ENCODE measurements at places on chromosomes 3 and 15.

- DNase-seq, result peak; percentile 60
Observed at GRCh38 chr3:13528217-13528867, 20.6 kb upstream of the FBLN2 start.

GRCh38 chr3:64445109-64445943 lies 220.1 kb upstream of the PRICKLE2 start:
- peak; percentile 64 for DNase-seq

DNA sequence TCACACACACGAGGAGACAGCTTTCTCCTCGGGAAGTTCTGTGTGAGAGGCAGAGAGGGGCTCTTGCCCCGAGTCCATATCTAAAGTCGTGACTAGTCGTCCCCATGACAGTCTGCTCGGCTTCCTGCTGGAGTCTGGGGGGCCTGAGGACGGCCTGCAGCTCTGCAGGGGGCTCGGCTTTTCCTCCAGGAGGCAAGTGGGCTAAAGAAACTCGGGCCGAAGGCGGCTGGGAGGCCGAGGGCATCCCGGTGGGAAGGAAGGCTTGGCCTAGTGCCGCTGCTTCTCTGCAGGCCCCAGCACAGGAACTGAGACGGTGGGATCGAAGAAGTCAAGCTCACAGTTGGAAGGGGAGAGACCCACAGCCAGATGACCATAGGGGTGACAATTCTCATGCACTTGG lies 25.4 kb upstream of the PIGZ start:
- no peak for DNase-seq

- no peak for DNase-seq
Observed at GRCh38 chr3:49236226-49236625, 40.8 kb downstream of the C3orf62 start.

DNA sequence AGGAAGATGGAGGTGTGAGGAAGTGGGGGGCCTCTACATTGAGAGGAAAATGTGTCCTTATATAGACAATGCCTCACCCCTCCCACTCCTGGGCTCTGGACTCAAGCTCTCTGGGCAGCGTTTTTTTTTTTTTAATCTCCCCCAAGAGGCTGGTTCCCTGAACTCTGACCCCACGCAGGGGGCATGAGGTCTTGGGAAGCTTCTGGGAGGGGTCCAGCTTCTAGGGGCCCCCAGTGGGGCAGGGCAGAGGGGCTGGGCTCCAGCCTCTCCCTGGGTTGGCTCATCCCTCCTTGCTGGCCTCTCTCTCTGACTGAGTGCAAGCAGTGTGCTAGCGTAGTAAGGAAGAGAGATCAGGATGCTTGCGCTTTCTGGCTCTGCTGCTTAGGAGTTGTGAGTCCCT lies 101.4 kb upstream of the HACD2 start:
- DNase-seq, result peak; percentile 67

GRCh38 chr15:37758412-37758811 lies 176.0 kb upstream of the TMCO5A start:
- DNase-seq, result no peak

DNA sequence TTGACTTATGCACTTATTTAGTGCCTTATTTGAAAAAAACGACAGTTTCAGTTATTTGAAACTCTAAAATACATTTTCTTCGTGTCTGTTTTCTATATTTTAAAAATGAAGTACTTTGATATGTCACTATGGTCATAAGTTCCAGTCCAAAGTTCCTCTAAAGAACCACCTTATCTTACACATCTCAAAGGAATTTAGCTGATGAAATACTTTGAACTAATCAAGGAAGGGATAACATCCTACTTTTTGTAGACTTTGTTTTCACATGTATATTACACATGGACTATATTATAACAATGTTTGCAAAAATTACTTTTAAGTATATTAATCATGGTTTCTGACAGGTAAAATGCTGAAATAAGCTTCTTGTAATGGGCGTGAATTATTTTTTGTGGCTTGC lies 265.8 kb upstream of the ZNF717 start:
- no peak for DNase-seq

DNA sequence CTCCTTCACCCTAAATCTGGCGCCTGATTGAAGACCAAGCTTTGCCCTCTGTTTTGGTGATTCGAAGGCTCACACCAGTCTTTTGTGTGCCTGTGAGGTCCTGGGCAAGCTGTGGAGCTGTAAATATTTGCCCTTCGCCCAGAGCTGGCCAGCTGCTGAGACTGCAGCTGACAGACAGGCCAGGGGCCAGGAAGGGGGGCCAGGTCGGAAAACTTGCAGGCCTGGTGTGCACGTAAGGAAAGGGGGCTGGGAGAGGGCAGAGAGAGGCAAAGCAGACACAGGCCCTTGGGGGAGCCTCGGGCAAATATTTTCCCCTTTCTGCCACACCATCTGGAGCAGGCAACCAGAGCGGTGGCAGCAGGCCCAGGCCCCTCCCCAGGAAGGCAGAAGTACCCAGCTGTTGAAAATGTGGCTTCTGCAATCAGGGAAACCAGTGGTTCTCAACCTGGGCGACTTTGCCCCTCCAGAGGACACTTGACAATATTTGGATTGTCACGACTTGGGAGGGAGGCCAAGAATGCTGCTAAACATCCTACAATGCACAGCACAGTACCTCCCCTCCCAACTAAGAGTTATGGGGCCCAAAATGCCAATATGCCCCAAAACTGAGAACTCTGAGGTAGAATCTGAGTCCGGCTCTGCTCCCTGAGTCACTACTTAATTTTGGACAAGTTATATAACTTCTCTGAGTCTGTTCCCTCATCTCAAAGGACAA lies 2.5 kb downstream of the PDZRN3 start:
- DNase-seq, result peak; percentile 86

- DNase-seq, result no peak
Observed at GRCh38 chr3:114128231-114128630, 50.6 kb downstream of the DRD3 start.

DNA sequence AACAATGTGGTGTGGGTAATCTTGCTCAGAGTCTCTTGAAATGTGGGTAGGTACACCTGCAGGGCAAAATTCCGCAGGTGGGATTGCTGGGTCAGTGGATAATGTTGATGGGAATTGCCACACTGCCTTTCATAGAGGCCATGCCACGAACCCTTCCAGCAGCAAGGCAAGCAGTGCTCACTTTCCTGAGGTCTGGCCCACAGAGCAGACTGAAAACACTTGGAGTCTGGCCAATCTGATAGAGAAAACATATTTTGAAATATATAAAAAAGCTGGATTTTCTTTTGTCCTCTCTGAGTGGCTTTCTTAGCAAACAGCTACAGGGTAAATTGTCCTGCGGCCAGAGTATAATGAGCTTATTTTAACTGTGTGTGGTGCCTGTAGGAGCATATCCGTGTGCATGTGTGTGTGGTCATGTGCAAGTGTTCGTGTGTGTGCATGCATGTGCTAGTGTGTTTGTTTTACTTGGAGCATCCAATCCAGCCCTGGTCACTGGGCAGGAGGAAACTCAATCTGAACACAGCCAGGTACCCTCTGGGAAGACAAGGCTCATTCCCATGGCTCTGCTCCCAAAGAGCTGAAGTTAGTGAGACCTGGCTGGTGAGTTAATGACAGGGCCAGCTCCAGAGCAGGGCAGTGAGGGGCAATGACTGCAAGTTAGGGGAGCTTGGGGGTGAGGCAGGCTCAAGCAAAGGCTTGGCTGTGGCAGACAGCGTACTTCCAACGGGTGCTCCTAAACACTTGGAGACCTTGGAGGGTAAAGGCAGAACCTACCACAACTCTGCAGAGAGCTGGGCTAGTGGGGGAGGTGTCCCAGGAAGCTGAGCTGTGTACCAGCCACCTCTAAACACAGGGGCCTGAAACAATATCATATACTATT lies 91.3 kb downstream of the PLXNA1 start:
- DNase-seq, result peak; percentile 80

DNA sequence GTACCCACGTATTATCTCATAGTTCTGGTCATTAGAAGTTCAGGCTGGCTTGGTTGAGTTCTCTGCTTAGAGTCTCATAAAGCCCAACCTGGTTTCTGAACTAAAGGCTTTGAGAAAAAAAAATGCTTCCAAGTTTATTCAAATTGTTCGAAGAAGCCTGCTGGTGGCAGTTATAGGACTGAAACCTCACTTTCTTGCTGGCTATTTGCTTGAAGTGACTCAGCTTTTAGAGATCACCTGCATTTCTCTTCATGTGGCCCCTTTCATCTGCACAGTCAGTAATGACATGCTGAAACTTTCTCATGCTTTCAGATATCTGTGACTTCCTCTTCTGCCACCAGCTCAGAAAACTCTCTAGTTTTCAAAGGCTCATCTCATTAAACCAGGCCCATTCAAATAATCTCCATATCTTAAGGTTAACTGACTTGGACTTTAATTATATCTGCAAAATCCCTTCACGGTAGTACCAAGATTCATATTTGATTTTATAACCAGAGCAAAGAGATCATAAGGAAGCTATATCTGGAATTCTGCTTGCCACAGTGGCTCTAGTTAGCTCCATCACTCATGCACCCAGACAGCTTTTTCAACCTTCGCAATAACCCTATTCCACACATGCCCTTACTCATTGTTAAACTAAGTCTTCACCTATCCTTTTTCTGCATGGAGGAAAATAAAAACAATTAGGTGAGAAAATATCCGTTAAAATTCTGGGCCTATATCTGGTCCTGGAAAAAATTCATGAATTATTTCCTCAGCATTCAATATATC lies 433.8 kb upstream of the CBLB start:
- no peak for DNase-seq

DNA sequence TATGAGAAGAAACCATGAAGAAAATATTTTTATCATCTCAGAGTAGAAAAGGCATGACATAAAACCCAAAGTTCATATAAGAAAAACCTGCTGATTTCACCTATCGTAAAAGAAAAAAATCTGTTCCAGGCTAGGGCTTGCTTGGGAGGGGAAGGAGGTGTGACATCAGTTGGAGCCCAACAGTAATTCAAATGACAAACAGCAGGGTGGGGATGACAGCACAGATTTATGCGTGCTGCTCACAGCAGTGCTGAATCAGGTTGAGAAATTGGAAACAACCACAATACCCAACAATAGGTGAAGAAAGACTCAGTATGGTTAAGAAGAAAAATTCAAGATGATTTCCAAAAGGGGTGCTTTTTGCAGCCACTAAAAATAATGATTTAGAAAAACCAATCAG lies 172.4 kb downstream of the PDE8A start:
- no peak for DNase-seq

GRCh38 chr3:57889807-57890206 lies 118.4 kb upstream of the FLNB start:
- DNase-seq, result peak; percentile 50

- no peak for DNase-seq
Observed at GRCh38 chr3:60036803-60037202, 987.0 kb upstream of the CFAP20DC start.

DNA sequence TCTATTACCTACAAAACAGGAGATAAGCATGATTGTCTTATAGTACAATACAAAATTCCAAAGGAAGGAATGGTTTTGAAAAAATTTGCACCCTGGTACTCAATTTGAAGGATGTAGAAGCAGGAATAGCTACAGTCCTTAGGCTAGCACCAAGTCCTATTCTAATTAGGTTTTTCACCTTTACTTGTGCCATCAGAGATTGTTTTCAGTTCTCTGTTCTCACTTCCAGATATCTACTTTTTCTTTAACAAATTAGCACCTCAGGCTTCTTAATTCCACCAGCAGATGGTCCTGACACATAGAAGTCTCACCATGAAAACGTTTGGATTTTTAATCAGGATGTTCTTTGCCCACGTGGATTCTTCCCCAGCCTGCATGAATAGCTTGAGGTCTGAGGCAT lies 43.8 kb downstream of the IL5RA start:
- DNase-seq, result no peak

DNA sequence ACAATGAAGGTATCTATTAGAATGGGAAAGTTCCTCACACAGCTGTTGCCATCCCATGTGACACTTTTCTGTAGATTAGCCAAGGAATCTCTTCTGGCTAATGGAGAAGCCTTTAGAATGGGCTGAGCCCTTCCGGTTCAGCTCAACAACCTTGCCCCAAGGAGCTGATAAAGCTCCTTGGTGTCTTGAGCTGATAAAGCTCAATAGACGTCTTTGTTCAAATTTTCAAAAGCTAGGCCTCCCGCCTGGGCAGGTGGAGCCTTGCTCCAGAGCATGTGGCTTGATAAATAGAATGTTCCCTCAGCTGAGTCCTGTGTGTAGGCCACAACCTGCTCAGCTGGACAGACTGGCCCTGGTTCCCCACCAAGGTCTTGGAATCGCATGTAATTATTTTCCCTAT lies 7.2 kb upstream of the BNIP2 start:
- no peak for DNase-seq

- DNase-seq, result no peak
Observed at GRCh38 chr3:152879790-152880174, 44.9 kb downstream of the P2RY1 start.

DNA sequence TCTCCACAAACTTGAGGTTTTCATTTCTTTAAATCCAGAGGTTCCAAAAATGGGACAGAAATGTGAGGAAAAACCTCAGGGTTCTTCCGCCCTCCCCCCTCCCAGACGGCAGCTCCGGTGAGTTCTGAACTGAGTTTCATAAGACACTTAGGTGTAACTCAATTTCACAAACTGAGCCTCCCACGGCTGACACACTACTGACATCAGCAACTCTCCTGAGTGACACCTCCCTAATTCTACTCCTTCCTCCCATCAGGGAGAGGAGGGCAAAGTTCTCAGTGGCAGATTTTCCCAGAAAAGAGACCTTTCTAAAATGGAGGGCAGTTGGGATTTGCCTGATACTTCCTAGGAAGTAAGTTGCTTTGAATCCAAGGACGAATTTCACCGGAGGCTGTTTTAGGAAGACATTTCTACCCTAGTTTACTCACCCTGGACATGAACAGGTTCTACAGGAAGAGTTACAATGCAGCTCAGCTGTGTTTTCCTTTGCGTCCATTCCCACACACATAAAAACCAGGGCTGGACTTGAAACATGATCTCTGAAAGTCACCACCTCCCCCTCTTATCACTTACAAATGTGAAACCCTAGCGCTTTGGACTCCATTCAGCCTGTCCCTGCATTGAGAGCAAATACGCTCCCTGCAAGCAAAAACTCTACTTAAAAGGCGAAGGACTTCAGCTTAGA lies 78.1 kb upstream of the LMOD3 start:
- DNase-seq, result peak; percentile 67

DNA sequence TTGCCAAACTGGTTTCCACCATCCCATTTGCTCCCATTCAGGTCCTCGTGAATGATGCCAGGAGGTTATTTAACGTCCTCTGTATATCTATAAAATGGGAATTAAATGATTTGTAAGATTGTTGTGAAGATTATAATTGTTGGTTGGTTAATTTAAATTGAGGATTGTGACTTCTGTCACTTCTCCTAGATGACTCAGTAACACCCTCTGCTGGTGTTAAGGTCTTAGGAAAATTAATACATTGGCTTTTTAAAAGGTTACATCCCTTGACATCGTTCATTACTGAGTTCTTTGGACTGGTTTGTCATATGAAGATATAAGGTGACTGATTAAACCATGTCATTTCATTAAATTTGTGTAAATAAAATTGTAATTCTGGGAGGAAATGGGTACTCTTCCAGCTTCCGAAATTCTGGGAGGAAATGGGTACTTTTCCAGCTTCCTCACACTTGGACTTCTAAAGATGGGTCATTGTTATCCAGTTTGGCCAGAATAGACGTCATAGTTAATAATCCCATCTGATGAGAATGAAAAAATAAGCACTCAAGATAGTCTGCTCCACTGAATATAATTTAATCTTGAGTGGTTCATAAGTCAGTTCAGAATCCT lies 33.3 kb upstream of the PAQR5 start:
- peak; percentile 46 for DNase-seq

GRCh38 chr3:171200052-171200749 lies 173.7 kb upstream of the SLC2A2 start:
- DNase-seq, result no peak
